ENCODE measurements at places on chromosomes 13 and 19.

GRCh38 chr19:53007606-53008005, 6.1 kb upstream of the ERVV-1 start:
- no peak for DNase-seq

GRCh38 chr13:64672751-64673150, 2557.4 kb downstream of the PCDH9 start:
- DNase-seq = no peak

DNA sequence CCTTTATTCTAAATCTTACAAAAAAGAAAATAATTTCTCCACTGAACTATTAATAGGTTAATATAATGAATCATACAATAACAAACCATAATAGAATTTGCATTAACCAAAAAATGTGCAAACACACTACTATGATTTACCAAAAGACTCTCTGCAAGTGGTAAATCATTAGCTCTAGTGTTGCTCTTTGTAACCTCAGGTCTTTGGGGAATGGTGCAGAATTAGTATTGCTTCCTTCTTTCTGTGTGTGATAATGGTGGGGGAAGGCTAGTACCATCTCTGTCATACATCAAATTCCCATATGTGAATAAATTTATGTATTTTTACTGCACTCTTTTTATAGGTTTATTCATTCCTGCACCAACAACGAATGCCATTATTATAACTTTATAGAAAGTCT, 105.1 kb downstream of the COG6 start:
- DNase-seq = no peak

- no peak for DNase-seq
Observed at GRCh38 chr13:43730642-43731041, 56.1 kb downstream of the ENOX1 start.

GRCh38 chr19:11278670-11279069, 16.3 kb upstream of the DOCK6 start:
- DNase-seq = no peak

DNA sequence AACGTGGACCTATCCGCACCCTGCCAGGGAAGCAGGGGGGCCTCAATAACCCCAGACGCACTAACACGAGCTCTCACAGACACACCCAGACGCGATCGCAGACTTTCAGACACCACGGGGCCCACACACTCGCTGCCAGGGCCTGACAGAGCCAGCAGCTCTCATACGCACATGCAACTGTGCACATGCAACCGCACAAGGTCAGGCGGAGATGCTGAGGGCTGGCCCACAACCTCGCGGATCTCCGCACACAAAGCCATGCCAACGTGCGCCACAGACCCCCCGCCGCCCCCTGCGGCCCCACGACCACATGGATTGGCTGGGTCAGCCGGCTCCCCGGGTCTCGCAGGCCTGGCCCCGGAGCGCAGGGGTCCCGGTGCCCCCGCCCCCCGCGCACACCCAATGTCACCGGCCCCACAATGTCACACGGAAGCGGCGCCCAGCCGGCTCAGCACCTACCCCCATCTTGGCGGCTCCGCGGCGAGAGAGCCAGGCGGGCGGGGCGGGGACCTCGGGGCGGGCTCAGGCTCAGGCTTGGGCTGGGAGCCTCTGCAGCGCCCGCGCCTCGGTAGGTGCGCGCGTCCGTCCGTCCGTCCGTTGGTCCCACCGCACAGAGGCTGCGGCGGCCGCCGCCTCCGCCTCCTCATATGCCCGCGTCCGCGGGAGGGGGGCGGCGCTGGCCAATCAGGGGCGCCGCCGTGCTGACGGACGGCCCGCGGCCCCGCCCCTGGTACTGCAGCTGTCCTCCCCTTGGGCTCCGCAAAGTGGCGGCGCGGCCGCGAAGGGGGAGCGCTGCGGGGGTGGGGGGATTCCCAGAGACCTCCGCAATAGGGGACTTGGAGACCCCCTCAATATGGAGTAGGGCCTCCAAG, at the start of gene ATP1A3:
Gene ATP1A3, minus strand, starts transcription at position 619 of the 872 bp plus-strand sequence. Its CDS starts 154 bp downstream, at position 465.
- peak; percentile 40 for DNase-seq

GRCh38 chr19:919199-920050, 2.3 kb downstream of the KISS1R start:
- no peak for DNase-seq

- no peak for DNase-seq
Observed at GRCh38 chr19:19061506-19061905, 2.3 kb upstream of the SLC25A42 start.

DNA sequence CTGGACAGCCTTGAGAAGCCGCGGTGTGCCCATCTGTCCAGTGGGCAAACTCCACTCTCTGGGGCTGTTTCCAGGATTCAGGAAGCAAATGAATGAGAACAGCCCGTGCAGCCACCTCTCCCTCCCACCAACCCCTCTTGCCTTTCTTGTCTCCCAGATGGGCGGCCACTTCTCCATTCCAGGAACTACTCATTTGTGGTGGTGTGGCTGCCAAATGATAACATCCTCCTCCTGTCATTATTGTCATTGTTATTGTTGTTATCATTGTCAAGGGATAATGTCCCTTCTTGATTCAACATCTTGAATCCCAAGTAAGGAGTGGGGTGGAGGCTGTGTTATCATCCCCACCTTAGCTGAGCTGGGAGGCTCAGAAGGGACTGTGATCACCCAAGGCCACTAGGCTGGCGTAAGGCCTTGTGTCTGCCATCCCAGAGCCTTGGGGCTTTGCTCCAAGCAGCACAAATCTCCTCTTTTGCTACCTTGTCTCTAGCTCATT, 1.6 kb downstream of the DNM2 start:
- no peak for DNase-seq

DNA sequence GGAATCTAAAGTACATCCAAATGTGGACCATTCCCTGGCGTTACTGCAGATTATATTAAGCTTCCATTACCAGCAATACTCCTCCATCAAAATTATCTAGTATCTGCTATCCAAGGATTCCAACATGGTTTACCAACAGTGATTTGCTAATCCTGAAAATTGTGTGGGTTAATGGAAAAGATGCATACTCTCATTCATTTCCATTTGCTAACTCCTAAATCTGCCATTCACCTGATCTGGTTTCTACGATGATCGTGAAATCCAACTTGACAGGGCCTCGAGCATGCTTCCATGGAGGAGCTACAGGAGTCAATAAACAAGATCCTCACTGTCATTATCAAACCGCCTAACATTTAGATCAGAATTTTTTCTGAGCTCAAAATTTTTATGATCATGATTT, 121.0 kb downstream of the RGCC start:
- DNase-seq = no peak

DNA sequence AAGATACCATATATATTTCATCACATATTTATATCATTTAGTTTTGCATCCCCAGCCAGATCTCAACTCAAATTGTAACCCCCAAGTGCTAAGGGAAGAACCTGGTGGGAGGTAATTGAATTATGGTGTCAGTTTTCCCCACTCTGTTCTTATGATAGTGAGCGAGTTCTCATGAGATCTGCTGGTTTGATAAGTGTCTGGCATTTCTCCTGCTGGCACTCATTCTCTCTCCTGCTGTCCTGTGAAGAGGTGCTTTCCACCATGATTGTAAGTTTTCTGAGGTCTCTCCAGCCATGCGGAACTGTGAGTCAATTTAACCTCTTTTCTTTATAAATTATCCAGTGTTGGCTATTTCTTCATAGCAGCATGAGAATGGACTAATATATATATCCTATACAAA, 462.5 kb upstream of the SLITRK5 start:
- DNase-seq = no peak

- no peak for DNase-seq
Observed at GRCh38 chr13:73991384-73991783, 142.8 kb downstream of the KLF12 start.

DNA sequence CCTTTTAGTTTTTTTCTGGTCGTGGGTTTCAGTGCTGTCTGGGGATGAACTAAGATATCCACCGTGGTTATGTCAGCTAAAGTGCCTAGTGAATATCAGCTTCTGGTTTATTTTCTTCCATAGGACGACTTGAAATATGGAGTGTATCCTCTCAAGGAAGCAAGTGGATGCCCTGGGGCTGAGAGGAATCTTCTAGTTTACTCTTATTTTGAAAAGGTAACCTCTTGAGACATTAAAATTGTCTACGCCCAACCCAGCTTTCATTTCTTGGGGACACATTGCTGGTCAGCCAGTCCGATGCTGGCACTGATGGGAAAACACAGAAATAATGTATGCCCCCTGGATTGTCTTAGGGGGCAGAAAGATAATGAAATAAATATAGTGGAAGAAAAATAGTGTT, 1.6 kb downstream of the ZNF431 start:
- no peak for DNase-seq

DNA sequence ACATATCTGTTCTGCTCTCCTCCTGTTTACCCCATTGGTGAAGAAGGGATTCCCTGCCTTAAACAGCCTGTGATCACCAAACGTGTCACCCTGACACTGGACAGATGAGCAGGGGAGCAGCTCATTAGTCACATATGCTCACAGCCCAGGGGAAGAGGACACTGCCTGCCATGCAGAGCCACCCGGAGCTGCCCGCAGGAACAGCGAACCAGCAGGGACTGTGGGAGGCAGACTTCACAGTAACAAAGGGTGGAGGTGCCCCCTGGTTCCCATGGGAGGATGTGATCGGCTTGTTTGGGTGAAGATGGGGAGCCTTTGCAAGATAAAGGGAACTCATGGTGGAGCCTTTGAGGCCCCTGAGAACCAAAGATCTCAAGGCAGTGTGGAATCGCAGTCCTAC, 88.6 kb upstream of the FARP1 start:
- no peak for DNase-seq

DNA sequence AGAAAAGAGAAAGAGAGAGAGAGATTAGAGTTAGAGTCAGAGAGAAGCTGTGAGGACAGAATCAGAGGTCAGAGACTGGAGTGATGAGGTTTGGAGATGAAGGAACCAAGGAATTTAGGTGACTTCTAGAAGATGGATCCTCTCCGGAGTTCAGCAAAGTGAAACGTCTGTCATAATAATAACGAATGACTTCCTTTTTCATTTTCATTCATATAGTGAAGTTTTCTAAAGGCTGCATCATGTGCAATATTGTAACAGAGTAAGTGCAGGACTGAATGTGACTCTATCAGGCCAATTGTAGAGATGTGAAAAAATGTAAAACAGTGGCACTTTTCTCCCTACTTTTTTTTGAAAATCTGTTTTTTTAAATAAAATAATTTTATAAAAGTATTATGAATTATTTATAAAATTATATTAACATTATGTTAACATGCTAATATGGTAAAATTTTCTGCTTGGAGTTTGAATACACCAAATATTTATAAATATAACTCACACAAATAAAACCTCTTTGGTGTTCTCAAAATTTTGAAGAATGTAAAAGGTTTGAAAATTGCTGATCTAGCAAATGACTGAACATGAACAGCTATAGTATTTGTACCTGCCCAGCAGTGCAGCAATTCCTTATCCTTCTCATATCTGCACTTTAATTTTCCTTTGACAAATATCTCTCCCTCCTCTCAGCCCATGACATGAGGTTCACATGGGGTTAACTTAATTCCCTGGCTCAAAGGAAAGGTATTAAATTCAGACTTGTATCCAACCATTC, 4.2 kb upstream of the TNFSF11 start:
- no peak for DNase-seq

- peak; percentile 17 for DNase-seq
Observed at GRCh38 chr13:21458451-21458812, 671 bp downstream of the ZDHHC20 start.

DNA sequence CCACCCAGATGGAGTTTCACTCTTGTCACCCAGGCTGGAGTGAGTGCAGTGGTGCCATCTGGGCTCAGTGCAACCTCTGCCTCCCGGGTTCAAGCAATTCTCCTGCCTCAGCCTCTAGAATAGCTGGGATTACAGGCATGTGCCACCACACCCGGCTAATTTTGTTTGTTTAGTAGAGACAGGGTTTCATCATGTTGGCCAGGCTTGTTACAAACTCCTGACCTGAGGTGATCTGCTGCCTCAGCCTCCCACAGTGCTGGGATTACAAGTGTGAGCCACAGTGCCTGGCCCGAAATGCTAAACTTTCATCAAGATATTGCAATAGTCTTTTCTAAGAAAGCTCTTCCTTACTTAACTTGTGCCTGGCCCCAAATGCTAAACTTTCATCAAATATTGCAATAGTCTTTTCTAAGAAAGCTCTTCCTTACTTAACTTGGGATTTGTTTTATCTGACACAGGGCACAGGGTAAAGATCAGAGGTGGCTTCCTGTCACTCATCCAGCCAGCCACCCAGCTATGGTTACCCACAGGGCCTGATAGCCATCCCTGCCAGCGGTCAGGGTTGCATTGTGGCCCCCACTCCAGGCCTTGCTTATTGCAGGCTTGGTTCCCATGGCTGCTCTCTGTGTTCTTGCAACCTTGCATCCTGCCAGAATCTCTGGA, 352.3 kb upstream of the TMTC4 start:
- DNase-seq = no peak

- DNase-seq = no peak
Observed at GRCh38 chr19:39516270-39516669, 1.3 kb downstream of the SELENOV start.

DNA sequence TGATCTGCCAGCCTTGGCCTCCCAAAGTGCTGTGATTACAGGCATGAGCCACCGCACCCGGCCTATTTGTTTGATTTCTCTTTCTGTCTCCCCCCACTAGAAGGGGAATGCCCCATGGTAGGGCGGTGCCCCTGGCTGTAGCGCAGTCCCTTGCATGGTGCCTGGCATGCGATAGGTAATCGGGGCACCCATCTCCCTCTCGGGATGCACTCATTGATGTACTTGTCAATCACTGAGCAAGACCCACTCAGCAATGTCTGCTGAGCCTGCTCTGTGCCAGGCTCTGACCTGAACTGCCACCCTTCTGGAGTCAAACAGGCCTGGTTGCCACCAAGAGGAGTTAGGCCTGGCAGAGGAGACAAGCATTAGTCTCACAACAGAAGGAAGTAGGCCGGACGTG, 19.8 kb downstream of the DNM2 start:
- DNase-seq = no peak

DNA sequence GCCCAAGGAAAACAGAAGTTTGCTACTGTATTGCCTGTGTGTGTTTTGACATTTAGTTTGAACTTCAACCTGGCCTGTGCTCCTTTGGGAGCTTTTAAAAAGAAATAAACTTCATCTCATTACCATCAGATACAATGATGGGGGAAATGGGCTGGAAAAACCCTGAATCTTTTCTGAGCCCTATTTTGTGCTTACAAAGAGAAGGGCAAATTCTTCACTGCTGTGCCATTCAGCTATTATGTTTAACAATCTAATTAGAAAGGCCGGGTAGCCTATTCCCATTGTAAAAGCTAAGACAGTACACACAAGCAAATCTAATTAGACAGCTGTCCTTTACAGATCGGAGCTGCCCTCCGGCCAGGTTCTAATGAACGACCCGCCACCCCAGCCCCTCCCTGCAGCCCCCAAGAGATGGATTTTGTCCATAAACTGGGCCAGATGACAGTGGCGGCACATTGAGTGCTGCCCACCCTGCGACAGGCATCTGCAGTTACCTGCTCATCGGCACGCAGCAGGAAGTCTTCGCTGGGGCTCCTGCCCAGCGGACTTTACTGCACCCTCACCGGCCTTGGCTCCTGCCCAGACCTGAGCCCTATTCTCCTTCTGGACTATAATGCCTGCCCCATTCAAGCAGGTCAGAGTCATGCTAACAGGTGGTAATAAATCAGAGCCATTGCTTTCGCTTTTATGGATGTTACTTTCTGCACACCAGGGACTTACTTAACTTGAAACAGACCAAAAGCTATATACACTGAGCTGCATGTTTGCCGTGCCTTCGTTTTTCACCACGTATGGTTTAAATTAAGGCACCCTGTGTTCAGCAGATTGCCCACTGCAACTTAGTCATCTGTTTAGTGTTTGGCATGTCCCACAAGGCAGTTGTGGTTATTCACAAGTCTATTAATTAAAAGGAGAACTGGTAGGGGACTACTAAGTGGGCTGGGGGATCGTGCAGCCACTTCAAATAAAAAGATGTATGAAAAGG, 549.6 kb downstream of the FGF9 start:
- DNase-seq = no peak
